ENCODE measurements at places on chromosomes 4 and X.

DNA sequence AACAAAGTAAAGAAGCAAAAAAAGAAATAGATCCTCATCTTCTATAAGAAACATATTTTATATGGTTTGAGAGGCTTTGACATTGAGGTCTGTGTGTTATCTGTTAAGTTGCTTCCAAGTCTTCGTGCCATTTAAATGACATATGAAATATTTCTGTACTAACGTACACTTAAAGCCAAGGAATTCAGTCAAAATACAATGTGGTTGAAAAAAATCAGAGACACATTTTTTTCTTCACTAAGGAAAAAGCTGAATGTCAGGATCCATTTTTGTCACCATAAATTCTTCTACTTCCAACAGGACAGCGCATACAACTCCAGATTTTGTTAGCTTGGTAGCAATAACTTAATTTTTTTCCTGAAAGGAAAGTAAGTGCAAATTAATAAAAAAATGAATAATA lies 168.5 kb downstream of the FAT4 start:
- DNase-seq, result no peak

- DNase-seq, result no peak
These were observed 74.6 kb downstream of the CC2D2A start for GRCh38 chr4:15544248-15544729.

DNA sequence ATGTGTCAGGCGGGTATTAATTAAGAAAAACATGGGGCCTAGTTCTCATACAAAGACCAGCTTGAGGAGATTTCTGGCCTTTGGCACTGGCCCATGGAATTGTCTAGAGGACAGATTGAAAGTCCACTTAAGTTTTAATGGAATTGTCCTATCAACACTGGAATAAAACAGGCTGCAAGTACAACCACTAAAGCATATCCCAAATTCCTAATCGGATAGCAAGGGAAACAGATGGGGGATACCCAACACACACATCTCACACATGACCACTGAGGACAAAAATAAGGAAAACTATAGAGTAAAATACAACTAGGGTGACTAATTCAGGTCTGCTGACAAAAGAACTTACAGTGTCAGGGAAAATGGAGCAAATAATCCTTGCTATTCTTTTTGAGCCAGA lies 167.8 kb downstream of the GASK1B start:
- DNase-seq, result no peak

DNA sequence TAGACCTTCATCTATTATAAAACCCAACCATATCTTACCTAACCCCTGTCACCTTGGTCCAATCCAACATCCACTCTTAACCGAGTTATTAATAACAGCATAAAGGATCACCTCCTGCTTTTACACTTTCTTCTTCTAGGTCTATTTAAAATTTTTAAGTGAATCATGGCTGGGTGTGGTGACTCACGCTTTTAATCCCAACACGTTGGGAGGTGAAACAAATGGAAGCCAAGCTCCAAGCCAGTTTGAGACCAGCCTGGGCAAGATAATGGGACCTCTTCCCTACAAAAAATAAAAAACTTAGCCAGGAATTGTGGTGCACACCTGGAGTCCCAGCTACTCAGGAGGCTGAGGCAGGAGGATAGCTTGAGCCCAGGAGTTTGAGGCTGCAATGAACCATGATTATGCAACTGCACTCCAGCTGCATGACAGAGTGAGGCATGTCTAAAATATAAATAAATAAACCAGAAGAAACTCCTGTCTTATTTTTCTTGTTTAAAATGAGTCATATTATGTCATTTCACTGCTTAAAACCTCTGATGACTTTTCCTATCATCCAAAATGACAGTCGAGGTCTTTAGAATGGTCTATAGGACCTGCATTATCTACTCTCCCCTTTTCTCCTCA lies 188.4 kb downstream of the GASK1B start:
- no peak for DNase-seq

Measured in bone marrow (tissue), 2 donors.